Hematopoietic multipotent progenitor cell treated with erythropoietin and hydrocortisone succinate and interleukin-3 and kit ligand, for 4 days (in vitro differentiated cells): ENCODE measurements at places on chromosomes 3 and 15.

- no peak for DNase-seq
Observed at GRCh38 chr3:171181907-171182690, 155.6 kb upstream of the SLC2A2 start.

- DNase-seq: no peak
Observed at GRCh38 chr3:14921811-14922705, 25.3 kb upstream of the NR2C2 start.

GRCh38 chr3:20040548-20041196 lies 426 bp downstream of the KAT2B start:
- peak; percentile 95 for DNase-seq

- no peak for DNase-seq
Observed at GRCh38 chr3:56621681-56622080, 61.4 kb downstream of the TASOR start.

DNA sequence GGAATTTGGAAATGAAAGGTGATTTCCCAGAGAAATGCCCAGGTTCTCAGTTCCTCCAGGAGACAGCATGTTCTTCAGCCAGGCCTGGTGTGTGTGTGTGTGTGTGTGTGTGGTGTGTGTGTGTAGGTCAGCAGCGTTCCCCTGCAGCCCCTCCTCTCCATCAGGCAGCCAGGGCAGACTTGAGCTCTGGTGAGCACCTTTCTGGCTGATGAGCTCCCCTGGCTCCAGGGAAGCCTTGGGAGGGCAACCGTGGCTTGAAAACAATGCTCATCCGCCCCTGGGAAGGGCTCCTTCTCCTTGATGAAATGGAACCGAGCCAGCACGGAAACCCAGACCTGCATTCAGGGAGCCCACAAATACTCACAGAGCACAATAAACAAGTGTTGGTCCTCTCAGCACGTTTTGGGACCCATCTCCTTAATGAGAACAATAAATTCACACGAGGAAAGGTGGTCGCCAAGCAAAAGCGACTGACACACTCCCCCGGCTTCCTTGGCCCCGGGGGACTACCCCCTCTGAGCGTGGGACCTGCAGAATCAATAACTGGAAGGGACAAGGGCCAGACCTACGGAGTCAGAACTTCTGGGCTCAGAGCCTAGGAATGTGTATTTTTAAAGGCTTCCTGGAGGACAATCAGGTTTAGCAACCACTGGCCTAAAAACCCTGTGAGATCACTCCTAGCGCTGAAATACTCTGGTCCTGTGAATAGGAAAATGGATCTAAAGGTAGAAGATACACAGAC lies 38.6 kb upstream of the HES1 start:
- no peak for DNase-seq

DNA sequence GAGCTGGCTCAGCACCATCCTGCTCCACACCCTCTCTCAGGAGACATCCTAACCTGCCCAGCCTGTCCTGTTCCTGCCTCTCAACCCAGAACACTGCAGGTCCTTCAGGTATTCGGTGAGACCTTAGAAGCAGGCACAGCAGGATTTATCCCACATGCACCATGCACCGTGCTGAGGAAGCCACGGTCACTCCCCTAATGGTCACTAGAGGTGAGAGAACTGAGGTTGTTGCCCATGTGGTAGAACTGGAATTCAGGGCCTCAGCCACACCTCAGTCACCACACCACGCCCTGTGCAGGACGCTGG lies 36.9 kb downstream of the APBA2 start:
- no peak for DNase-seq

GRCh38 chr3:178306432-178307115 lies 229.7 kb upstream of the KCNMB2 start:
- DNase-seq: no peak
